Renal cortical epithelial cell (primary cell): ENCODE measurements at places on chromosomes 2 and 18.

GRCh38 chr18:32174719-32175118, 15.1 kb upstream of the MEP1B start:
- DNase-seq = no peak

GRCh38 chr2:10374362-10374943, 71.7 kb downstream of the HPCAL1 start:
- no peak for DNase-seq

- DNase-seq = no peak
These were observed 1.6 kb downstream of the DSC2 start for GRCh38 chr18:31100436-31101182.

- no peak for DNase-seq
These were observed 73.1 kb downstream of the SKA1 start for GRCh38 chr18:50447952-50448351.

DNA sequence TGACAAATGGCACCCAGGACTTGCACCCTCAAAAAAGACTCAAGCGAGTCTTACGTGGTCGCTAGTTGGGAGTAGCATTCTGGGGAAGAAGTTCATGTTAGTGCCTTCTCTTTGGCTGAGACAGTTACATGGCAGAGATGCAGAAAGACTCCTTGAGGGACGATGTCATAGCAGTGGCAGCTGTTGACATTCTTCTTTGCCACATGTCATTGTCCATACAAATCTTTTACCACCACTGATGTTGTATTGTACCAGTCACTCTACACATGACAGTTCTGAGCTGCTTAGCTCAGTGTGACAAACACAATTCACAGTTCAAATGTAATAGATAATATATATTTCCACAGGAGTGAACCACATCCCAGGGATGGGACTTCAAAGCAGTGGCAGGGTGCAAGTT, 197.1 kb downstream of the TCF4 start:
- no peak for DNase-seq

- peak; percentile 5 for DNase-seq
These were observed 266.6 kb downstream of the PDE11A start for GRCh38 chr2:177806025-177806424.

- DNase-seq = no peak
These were observed 224.9 kb upstream of the BOD1L2 start for GRCh38 chr18:56921896-56922480.

- peak; percentile 71 for DNase-seq
These were observed 1.5 kb upstream of the KLHL30 start for GRCh38 chr2:238136820-238137537.

- no peak for DNase-seq
These were observed 54.1 kb downstream of the NBAS start for GRCh38 chr2:15507061-15507460.

DNA sequence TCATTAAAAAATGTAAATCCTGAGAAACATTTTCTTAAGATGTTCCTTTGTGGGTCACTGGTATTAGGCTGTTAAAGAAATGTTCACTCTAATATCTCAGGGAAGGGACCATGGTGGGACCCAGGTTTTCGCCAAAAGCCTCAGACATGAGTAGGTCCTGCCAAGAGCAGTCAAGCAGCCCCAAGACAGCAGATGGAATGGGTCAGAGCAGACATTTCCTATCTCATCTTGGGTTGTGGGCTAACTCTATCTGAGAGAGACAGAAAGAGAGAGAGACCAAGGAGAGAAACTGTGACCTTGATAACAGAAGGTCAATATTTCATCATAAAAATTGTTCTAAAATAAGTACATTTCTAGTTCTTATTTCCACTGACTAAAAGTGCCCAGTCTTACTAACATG, 661.7 kb downstream of the TSN start:
- DNase-seq = no peak

DNA sequence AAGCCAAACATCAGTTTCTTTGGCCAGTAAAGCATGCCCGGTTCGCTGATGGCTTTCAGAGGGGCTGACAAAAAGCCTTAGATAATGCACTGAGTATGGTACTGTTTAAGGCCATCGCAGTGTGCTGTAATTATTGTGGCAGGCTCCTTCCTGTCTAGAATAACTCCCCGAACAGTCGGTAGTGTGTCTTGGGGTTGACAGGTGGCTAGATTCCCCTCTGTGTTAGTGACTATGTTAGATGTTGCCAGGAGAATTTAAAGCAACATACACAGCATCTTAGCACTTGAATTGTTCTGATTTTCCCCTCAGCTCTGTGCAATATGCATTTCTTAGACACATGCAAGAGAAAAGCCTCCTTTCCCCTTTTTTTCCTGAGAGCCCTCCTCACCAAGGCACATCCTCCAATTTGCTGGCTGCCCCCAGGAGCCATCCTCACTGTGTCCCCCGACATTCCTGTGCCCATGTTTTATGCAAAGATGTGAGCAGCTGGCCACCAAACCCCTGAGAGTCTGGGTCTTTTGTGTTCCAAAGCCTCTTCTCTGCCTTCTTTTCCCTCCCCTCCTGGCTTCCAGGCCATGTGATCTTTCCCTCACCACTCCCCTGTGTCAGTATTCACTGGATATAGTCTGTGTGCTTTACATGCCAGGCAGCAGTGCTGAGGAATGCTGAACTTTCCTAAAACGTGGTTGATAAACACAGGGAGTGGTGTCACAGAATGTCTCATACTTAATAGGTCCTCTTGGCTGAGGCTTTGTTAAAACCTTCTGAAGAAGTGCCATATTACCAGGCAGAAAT, 331.5 kb downstream of the HRH4 start:
- DNase-seq = no peak

DNA sequence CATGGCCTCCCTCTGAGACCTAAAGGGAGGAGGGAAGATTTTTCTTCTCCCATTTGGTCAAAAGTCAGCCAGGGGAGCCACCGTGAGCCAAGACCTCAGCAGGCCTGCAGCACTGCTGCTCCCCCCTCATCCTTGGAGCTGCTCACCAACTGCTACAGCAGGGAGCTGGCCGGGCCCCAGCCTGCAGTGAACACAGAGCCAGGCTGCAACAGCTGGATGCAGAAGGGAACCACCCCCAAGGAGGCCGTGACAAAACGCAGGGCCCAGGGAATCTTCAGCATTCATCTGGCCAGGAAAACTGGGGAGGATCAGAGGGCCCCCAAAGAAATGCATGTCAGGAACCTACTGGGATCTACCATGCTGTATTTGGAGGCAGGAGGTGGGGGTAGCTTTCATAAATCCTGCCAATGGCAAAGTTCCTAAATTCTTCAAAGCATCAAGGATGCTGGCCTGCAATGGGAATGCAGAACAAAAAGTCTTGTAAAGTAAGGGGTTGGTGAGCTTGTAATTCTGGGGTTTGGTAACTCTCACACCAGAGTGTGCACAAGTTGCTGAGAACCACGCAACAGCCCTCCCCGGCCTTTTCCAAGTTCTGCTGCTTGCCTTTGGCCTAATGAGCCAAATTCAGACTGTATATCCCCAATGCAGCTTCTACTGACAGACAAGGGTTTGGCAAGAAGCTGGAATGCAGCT, 61.0 kb downstream of the CACNB4 start:
- DNase-seq = no peak

DNA sequence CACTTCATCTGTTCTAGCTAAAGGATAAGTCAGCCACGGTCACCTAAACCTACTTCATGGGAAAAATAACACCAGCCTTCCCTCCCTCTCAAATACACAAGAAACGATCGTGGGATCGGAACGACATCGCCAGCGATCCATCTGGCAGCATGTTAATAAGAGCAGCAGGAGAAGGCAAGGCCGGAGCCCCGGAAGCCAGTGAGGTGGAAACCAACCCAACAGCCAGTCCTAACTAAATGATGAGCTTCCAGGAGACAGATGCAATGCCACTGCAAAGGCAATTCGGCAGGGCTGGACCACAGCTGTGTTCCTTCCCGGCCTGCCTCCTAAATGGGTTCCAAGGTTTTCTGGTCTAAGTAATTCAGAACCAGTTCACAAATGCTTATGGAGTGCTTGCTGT, 117.5 kb downstream of the TMEM163 start:
- no peak for DNase-seq

DNA sequence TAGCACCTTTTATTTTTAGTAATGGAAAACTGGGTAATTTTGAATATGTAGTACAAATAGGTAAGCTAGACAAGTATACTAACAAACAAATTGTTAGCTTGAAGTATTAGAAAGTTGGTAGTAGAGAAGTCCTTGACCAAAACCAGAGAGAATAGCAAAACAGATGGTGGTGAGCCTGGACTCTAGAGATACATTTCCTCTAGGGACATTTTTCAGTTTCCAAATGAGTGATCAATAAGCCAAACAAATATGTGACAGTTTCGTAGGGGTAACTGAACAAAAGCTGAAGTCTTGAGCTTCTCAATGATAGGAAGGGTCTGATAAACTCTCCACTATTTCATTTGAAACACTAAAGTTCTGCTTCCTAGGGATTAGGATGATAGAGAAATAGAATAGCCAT, 692.0 kb upstream of the FAM98A start:
- DNase-seq = no peak

- no peak for DNase-seq
These were observed 647.0 kb downstream of the TDRD15 start for GRCh38 chr2:21770787-21771186.

DNA sequence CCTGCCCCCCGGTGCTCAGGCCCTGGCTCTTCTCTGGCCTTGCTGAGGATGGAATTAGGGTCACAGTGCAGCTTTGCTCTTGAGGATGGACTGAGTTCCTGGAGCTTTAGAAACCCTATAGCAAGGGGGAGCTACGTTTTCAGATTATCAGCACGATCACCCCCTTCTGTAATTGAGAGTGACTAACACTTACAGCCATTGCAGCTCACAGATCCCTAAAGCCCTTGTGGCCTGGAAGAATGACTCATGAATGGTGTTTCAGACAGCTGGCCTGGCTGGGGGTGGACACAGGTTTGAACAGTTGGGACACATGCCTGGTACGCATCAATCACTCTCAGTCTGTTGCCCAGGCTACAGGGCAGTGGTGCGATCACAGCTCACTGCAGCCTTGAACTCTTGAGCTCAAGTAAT, 79.7 kb upstream of the IGFBP5 start:
- DNase-seq = peak; percentile 99

GRCh38 chr2:118865106-118865505, 17.7 kb upstream of the EN1 start:
- peak; percentile 46 for DNase-seq

- DNase-seq = no peak
These were observed 44.7 kb downstream of the UGP2 start for GRCh38 chr2:63886445-63886844.

- no peak for DNase-seq
These were observed 1377.0 kb downstream of the SUCLG1 start for GRCh38 chr2:83081826-83082690.

GRCh38 chr2:10028988-10029874, 14.1 kb upstream of the KLF11 start:
- no peak for DNase-seq

DNA sequence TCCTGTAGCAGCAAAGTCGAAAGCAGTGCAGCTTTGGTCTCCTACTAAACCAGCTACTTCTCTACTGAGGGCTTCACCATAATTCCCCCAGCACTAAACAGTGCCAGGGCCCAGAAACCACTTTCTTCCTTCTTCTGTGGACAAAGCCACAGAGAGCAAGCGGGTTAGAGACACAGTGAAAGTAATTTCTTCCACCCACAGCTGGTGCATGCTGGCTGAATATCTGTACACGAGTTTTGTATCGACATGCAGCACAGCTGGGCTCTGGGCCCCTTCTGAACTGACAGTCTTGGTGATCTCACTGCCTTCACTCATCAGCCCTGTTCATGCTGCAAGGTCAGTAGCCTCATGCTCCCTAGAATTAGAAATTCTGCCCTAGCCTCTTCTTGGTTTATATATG, 74.0 kb upstream of the SULT1C3 start:
- no peak for DNase-seq

- no peak for DNase-seq
These were observed 16.8 kb downstream of the SP140L start for GRCh38 chr2:230343747-230344146.

DNA sequence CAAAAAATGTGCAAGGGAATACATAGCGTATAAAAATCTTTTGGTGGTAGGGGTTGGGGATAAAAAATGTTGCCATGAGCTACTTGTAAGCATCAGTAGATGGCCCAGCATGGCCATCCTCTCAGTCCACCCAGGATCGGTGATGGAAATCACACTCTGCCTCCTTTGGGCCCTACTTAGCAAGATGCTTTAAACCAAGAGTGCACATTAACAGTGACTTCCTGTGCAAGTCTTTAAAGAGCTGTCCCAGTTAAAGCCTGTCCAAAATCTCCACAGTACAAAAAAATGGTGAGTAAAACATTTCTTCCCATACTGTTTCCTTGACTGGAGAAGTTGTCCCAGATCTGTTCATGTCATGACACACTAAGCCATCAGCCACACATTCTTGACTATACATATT, 18.0 kb downstream of the ANKRD44 start:
- DNase-seq = no peak

DNA sequence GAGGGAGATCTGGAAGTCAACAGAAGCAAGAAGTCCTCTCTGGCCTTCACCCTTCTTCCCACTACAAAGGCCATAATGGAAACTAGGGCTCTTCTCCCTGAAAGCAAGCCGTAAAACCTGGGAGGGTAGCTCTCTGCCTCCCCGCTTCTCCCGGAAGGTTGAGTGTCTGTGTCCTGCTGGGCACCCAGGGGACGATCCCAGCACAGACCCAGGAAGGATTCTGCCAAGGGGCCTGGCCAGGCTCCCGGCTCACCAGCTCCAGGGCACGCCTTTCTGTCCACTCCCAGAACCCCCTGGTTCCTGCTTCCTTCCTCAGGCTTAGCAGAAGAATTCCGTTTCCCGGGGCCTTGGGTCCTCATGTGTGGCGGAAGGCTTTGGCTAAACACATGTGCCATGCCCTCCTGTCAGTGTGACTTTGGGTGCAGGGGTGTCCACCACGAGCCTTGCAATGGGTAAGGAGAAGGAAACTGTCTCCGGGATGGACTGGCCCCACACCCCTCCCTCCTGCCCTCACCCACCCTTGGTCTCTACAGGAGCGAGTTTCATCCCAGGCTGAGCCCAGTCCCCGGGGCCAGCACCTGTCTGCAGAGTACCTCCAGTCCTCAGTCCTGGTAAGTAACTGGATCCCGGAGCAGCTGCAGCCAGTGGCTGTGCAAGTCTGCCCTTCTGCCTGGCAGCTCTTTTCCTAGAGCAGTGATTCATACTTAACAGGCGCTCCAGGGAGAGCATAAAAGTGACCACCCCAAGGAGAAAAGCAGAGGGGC, 135.8 kb downstream of the TPO start:
- DNase-seq = no peak

DNA sequence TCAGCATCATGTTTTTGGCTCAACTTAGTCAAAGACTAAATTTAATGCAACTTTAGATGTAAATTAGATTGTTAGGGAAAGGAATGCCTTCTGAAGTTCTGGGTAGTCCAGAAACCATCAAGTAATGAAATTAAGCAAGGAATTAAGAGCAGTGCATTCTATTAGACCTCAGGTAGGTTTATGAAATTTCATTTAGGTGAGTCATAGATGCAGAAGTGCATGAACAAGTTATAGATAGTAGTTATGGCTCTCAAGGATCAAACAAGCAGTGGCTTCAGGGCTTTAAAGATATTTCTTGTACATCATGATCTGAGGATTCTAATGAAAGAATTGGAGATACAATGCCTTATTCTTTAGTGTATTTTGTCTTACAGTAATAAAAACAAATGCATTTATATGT, 25.4 kb upstream of the SPOPL start:
- no peak for DNase-seq

- DNase-seq = no peak
These were observed 21.2 kb downstream of the GORASP2 start for GRCh38 chr2:170950221-170950761.
